ENCODE measurements at places on chromosomes 11 and 22.
A peak's percentile ranks its signal among the peaks of the same experiment; 100 is the strongest.

DNA sequence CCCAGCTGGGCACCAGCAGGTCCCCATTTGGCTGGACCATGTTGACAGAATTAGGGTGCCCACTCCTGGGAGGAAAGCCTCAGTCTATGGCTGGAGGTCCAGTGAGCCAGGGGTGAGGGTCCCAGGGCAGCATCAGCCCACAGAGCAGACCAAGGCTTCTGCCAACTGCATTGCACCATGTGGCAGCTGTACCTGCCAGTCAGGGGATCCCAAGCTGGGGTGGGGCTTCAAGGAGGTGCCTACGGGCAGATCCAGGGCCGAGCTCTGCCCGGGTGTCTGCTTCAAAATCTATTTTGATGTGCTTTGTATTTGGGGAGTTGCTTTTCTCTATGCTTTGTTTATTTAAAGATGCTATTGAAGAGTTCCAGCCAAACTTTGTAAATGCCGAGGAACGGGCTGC lies 10.4 kb downstream of the GP1BB start:
- DNase-seq = no peak

DNA sequence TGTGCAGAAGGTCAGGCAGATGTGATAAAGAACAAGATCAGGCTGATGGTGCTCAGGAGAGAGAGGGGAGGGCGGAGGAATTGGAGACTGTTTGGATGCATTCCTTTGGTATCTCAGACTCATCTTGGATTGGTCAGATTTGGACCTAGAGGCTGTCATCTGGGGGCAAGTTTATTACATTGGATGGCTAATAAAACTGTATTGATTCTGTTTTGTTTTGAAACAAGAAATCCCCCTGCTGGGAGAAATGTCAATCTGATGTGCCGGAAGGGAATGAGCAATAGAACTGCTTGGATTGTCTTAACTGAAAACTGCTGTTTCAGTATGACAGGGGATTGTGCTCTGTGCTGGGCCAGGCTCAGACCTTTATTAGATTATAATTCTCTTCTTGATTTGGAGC lies 25.5 kb upstream of the CCDC90B start:
- no peak for DNase-seq

DNA sequence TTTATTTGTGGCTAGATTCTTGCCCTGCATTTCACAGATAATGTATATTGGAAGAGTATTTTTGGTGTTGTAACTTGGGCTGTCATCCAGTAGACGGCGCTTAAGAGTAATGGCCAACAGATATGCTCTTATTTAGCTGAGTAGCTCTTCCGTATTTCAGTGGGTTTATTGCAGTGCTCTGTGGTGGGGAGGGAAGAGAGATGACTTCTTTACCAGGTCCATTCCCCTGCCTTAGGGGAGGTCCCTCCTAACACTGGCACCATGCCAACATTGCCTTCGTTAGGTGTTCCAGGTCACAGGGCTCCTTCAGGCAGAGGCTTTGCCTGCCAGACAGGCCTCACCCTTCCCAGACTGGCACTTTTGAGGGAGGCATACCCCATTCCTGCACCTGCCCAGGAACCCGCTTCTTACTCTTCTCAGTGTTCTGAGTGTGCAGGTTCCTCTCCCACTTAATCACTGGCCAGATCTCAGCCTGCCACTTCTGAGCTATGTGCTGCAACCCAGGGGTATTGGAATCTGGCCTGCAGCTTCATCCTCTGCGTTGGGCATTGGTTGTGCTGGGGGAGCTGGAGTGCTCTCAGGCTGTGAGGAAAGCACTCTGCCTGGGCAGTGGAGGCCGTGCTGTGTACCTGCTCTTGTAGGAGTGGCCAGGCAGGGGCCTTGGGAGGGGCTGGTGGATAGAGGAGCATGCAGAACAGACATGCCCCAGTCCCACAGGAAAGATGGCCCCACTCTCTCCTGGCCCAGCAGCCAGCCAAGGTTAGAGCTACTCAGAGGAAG lies 29.4 kb upstream of the SLN start:
- peak; percentile 32 for DNase-seq

DNA sequence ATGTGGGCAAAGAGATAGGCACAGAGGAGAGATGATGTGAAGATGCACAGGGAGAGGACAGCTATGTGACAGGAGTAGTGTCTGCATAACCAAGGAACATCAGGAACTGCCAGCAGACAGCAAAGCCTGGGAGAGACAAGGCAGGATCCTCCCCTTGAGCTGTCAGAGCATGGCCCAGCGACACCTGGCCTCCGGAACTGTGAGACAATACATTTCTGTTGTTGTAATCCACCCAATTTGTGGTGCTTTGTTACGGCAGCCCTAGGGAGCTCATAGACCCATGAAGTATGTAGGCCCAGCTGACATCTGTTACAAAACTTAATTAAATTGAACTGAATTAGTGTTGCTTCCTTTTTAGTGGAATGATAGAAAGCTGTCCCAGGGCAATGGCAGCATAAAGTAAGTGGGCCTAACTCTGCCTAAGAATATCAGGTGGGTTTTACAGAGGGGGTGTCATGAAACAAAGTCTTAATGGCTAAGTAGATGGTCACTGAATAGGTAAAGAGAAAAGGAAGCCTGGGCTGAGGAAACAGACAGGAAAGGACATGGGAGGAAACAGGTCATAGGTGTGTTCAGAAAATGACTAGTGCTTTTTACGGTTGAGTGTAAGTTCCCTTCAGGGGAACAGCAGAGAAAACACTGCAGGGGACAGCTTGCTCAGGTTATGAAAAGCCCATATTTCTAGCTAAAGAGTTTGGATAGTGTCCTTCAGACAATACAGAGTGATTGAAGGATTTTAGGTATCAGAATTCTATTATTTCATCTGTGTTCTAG lies 24.8 kb downstream of the RASSF10 start:
- no peak for DNase-seq

GRCh38 chr11:326842-327580 lies 6.4 kb upstream of the IFITM3 start:
- DNase-seq = no peak
